Upper lobe of right lung (tissue), 1 donor: ENCODE measurements at places on chromosomes 1 and 21. TPM values are rescaled to one million over a fixed set of nuclear protein-coding genes. Genes with fewer than 3 reads are reported as not detected.

GRCh38 chr1:12634696-12635202 is 9.1 kb upstream of the AADACL4 start:
- DNase-seq = no peak

The OLFML2B gene
- total RNA-seq = 17.5 TPM

DNA sequence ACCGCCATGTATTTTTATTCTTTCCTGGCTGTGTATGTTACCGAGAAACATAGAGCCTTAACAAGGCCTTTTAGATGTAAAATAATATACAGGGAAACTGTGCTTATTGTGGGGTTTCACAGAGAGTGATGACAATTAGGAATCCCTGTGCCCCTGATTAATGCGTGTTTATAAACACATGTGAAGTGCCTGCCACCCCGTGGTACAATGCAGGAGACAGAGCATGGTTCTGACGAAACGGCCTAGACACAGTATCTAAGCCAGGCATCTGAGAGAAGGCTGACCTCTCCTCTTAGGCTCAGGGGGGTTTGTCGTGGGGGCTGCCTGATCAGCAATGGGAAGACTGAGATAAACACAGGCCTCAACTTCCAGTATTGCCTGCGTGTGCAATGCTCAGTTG is 200.0 kb downstream of the AJAP1 start:
- DNase-seq = no peak

The GJA9 gene
- total RNA-seq = not detected

DNA sequence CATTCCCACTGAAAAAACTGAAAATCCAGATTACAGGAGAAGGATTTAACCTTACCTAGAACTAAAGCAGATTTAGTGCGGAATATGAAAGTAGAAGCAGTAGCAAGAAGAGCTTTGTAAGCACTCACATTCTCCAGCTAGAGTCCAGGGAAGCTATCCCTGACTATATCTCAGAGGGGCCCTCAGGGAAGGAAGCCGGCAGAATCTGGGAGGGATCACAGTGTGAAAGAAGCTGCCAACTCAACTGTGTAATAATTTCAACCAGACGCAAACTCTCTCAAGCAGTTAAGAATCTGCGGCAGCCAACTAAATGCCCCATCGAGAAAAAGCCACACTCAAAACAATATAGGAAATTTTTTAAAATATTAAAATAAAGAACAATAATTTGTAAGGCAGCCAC is 163.8 kb downstream of the EIF4G3 start:
- no peak for DNase-seq

DNA sequence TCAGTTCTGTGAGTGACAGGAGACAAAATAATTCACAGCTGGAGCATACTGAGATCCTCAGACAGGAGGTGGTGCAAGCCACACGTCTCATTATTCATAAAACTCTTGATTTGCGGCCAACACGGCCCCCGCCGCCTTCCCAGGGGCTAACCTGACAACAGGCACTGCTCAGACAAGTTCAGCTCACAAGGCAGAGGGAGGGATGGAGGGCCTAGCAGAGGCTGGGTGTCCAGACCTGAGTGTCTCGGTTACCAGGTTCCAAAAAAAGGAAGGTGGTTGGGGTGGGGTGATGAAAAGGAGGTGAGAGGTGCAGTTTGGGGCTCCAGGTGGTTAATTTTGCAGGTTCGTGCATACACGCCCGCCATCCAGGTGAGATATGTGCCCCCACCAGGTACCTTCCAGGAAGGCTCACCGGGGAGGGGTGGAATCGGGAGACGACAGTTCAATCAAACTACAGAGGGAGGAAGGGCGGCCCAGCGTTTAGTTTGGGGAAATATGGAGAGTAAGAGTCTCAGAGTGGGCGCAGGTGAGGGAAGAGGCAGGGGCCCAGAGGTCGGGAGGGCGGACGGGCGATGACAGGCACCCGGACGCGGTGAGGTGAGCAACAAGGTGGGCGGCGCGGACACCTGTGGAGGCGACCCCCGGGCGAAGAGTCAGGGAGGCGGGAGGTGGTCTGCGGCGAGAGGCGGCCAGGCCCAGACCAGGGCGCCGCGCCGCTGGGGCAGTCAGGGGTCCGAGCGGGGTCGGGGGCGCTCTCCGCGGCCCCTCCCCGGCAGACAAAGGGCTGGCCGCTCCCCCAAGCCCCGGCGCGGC is 629 bp downstream of the CTNNBIP1 start:
- DNase-seq = no peak

GRCh38 chr1:31703431-31704270 is at the start of gene COL16A1:
Gene COL16A1 (minus strand): TSS chr1:31704017. CDS start chr1:31702193, 1,824 bp downstream.
- DNase-seq = peak; percentile 77

GRCh38 chr1:65423884-65424572 is 3.6 kb downstream of the LEPR start:
- no peak for DNase-seq

DNA sequence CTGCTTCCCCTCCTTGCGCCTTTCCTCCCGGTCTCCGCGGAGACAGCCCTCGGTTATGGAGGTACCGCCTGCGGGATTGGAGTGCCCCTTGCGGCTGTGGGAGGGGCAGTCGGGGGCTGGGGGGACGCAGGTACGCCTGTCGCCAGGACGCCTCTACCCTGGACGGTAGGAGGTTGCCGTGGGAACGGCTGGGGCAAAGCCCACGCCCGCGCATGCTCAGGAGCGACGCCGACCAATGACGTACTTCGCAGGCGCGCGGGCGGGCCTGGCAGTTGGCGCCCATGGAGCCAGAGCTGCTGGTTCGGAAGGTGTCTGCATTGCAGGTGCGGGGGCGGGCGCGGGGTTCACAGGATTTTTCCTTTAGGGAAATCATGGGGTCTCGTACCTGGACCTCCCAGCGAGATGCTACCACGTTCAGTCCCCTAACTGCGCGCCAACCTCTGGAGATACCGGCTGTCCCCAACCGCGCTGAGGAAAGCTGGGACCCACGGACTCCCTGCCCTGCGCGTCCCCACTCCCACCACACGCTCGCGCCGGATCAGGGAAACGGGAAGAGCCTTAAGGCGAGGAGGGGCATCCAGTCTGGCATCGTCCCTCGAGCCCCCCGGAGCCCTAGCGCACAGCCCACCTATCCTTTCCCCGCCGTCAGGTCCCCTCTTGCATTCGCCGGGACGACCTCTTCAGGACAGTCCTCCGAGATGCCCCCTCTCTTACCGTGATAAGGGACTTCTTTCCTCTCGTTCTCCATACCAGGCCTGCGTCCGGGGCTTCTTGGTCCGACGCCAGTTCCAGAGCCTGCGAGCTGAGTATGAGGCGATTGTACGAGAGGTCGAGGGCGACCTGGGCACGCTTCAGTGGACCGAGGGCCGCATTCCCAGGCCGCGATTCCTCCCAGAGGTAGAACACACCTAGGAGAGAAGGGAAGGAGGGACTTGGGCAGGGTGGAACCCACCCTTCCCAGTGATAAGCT is at the start of gene IQCC:
Gene IQCC (plus strand): TSS at position 271 of the 970 bp plus-strand sequence. CDS start 11 bp downstream, at position 282.
- peak; percentile 95 for DNase-seq

- no peak for DNase-seq
Observed at GRCh38 chr1:8651236-8651890, 166.1 kb downstream of the RERE start.

DNA sequence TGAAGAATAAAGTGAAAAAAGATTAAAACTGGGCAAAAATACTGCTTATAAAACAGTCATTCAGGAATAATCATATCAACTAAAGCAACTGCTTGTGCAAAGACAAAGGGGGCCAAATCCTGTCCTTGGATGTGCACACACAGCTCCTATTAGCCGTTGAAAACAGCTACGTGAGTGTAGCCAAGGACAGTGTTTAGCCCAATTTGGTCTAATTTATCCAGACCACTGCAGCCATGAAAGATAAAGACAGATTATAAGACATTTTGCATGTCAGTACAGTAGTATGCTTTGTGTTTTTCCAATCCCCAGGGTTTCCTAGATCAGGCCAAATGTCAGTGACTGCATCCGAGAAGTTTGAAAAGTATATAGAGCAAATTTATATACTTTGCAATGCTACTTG is 146.3 kb upstream of the PKN2 start:
- DNase-seq = no peak

GRCh38 chr1:206829282-206829681 is 36.1 kb upstream of the IL20 start:
- no peak for DNase-seq

DNA sequence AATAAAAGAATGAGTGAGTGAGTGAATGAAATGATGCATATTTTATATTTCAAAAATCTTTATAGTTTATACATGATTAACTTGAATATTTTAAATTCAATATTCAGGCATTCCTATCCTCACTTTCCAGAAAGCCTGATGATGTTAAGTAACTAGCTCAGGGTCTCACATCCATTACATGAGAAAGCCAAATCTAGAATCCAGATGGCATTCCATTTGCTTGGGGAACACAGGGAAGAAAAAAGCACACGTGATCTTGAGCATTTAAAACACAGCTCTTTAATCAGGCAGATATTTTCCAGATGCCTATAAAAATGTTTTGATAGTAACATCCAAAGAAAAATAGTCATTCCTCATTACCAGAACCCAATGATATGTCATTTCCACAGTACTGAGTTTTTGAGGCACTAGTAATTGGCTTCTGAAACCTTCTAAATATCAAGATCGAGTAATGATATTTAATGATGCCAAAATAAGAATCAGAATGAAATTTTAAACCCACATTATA is 291.9 kb downstream of the DSCAM start:
- no peak for DNase-seq

The AIRE gene
- total RNA-seq = not detected

DNA sequence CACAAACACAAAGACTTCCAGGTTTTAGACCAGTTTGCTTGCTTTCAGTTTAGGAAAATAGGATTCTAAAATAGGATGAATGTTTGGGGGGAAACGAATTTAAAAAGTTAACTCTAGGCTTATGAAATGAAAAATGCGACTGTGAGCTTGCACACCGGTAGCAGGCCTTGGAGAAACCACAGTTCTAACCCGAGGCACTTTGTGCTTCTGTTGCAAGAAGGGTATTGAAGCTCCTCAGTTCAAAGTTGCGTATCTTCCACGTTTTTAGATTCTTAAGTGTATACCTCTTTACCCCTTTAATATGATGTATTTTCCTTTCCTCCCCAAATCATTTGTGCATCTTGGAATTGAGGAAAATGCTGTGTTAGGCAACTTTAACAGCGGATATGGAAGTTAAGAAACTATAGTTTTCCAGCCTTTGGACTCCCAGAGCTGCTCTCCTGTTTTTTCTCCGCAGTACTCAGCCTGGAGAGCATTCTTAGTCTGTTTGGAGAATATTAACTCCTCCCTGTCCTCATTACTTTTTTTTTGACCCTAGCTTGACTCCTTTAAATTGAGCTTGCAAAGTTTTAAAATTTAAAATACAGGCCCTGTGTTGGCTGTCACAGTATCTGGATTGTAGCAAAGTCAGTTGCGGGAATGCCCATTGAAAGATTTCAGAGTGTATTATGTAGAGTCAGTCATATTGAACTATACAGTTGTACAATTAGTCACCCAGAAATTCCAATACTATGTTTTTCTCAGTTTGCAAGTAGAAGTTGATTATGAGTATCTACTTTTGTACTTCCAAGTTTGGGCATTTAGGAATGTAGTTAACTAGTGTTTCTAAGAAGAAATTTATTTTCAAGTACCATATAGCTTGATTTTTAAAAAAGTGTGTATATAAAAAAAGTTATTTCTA is 2.6 kb downstream of the MRPS6 start:
- DNase-seq = no peak

DNA sequence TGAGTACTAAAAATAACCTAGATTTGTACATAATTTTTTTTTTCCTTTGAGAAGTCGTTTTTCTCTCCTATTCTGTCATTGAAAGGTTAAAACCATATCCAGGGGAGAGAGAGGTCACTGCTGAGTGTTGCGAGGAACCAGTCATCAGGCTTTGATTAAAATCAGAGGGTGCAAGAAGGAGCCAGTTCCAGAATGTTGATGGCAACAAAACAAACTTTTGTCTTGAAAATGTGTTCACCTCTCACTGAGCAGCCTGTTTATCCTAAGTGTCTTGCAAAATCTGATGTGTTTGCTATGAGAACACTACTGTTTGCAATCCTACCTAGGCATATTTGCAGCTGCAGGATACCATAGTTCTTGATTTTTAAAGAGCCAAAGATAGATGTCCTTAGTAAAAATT is 25.9 kb downstream of the PTGFR start:
- DNase-seq = no peak

The TRIM67 gene
- not detected for total RNA-seq

GRCh38 chr1:244322791-244323521 is 128.8 kb downstream of the ADSS2 start:
- DNase-seq = no peak

GRCh38 chr21:46097336-46098293 is at the start of gene COL6A2:
Gene COL6A2 (plus strand): TSS chr21:46098112.
- peak; percentile 72 for DNase-seq

GRCh38 chr1:61071205-61072130 is 10.9 kb upstream of the NFIA start:
- no peak for DNase-seq

- DNase-seq = peak; percentile 48
Observed at GRCh38 chr1:156474966-156475365, 25.6 kb downstream of the MEF2D start.

GRCh38 chr1:218694636-218695035 is 349.5 kb downstream of the TGFB2 start:
- no peak for DNase-seq

The RABGGTB gene
- total RNA-seq = 71.6 TPM

The RPL5 gene
- total RNA-seq = 711 TPM

DNA sequence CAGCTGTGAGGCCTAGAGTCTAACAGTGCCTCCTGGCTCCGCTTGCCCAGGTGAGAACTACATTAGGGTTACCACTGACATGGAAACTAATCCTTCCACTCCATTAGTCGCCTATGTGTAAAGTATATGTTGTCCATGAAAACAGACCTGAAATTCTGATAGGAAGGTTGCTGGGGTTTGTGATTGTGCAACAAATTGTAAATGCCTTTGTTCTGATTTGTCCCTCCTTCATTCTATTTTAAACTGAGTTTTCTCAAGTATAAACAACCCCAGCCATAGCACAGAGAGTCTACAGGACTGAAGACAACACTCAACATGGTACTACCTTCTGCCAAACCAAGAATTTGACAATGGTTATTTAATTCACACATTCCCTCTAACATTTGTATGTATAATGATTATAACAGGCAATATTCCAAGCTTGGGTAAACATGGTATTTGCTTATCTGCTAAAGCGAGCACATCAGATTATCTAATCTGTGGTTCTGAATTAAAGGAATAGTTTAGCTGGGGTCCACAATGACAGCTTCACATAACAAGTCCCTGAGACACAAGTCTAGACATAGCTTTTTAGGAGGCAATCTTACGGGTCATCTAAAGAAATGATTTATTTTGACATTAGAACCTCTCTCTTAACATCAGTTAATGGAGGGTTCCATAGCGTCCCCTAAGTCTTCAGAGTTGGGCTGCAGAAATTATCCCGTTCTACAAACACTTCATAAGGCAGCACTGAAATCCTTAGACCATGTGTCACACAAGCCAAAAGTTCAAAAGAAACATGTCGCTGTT is 633.0 kb downstream of the SMYD3 start:
- DNase-seq = no peak

- DNase-seq = no peak
Observed at GRCh38 chr1:218516526-218516925, 171.4 kb downstream of the TGFB2 start.

The HUNK gene
- 2.0 TPM for total RNA-seq

DNA sequence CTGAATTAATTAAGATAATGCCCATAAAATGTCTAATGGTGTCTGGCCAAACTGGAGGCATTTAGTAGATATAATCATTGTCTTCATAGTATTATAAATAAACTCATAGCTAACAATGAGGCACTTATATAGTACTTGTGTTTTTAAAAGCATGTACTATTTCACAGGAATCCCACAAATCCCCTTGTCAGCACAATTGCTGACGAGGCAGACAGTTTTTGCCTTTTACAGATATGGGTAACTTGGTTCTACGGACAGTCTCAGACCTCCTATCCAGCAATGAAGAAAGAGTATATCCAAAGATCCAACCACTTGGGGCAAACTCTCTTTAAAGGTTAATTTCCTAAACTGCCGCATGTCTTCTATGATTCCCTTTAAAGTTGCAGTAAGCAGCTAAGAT is 73.7 kb downstream of the ATP1B1 start:
- no peak for DNase-seq
